ENCODE measurements at places on chromosomes 4 and X.

- no peak for DNase-seq
Observed at GRCh38 chrX:141405853-141406492, 163.7 kb upstream of the SPANXC start.

GRCh38 chr4:36551697-36552214 lies 270.3 kb downstream of the DTHD1 start:
- no peak for DNase-seq

DNA sequence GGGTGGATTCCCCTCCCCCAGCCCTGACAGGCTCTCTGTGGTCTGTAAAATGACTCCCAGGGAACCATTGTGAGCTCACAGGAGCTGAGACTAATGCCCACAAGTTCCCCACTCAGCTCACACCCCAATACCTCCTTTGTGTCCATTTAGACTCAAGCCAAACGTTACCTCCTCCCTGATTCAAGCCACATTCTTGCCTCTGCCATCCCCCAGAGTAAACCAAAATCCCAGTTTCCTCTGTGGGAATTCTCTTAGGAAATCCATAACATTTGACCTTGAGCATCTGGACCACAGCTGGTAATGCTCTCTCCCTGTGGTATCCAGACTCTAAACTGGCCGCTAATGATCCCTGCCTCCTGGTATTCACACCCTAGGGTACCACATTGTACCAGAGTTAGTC lies 26.3 kb upstream of the KDM5C start:
- DNase-seq = no peak

DNA sequence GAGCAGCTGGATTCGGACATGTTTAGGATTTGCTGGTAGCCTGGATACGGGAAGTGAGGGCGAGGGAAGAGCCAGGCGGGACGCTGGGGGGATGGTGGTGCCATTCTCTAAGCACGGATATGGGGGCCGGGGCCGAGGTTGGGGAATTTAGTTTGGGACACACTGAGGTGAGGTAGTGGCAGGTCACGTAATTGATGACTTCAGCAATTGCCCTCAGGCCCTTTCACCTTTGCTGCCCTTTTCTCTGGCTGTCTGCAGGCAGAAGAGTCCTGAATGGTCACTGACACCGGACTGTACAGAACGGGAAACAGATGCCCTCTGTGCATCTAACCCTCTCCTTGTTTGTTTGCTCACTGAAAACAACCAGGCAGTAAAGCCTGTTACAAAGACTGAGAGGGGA lies 16.9 kb upstream of the HMGB3 start:
- no peak for DNase-seq

DNA sequence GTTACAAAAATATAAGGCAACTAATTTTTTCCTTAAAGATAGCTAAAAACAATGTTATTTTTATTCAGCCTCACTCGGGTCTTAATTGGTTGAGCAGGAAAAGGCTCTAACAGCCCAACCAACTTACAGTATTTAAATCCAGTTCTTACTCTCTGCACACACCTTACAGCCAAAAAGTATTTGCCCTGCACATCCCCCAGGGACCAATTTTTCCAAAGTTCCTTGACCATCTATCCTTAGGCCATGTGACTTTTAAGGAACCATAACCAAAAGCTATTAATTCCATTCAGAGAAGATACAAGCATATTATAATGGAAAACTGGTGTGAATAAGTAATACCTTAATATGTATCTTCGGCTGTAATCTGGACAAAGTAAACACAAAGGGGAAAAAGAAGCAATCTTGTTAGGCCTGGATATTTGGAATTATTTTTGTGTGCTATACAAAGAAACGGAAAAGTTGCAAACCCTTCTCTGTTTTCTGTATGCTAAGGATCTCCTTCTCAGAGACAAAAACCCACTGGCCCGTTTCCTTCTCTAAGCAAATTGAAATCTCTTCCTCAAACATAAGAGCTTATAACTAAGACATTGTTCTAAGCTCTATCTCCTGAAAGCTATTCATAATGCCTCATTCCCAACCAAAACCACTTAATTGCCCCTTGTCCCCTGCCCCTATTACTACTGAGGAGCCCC lies 1.0 kb upstream of the THAP9 start:
- DNase-seq = no peak

DNA sequence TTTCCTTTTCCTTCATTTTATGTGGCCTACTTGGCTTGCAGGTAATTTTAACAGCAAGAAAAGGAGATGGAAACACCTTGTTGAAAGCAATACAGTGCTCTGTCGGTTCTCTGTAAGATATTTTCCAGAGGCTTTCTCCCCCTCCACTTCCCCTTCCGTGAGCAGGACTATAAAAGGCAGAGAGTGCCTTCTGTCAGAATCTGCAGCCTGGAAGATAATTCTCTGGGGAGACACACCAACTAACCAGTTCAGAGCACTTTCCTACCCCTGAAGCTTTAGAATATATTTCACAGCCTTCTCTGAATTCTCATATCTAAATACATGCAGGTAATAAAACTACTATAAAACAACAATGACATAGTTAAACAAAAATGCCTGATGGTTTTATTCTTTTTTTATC lies 141.1 kb downstream of the IDS start:
- no peak for DNase-seq

DNA sequence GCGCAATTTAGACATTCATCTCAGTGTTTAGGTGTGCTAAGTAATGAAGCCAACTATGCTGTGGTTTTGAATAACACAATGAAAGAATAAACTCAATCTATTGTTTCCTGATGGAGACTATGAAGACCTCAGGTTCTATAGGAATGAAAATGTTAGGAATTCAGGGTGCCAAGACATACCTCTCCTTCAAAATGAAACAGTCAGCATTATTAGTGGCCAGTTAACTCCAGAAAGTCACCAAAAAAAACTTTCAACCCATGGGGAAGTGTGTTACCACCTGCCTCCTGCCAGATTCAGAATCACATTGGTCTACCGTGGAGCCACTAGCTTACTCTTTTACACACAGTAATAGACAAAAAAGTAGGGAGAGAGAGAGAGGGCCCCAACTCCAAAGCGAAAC lies 352.9 kb downstream of the GABRG1 start:
- DNase-seq = no peak

DNA sequence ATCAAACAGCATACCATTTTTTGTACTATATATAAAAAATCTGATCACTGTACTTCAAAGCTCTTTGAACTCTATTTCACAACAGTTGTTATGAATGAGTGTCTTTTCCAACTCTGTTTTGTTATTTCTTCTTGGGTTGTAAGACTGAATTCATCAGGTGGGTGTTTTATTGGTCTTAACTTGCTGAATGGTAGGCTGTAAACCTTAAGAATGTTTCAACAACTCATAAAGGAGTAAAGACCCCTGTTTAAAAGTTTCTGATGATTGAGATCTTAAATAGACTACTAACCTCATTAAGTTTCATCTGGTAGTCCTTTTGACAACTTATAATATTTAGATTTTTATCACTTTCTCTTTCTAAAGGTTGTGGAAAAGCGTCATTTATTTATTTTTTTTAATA lies 18.4 kb upstream of the STAG2 start:
- no peak for DNase-seq

DNA sequence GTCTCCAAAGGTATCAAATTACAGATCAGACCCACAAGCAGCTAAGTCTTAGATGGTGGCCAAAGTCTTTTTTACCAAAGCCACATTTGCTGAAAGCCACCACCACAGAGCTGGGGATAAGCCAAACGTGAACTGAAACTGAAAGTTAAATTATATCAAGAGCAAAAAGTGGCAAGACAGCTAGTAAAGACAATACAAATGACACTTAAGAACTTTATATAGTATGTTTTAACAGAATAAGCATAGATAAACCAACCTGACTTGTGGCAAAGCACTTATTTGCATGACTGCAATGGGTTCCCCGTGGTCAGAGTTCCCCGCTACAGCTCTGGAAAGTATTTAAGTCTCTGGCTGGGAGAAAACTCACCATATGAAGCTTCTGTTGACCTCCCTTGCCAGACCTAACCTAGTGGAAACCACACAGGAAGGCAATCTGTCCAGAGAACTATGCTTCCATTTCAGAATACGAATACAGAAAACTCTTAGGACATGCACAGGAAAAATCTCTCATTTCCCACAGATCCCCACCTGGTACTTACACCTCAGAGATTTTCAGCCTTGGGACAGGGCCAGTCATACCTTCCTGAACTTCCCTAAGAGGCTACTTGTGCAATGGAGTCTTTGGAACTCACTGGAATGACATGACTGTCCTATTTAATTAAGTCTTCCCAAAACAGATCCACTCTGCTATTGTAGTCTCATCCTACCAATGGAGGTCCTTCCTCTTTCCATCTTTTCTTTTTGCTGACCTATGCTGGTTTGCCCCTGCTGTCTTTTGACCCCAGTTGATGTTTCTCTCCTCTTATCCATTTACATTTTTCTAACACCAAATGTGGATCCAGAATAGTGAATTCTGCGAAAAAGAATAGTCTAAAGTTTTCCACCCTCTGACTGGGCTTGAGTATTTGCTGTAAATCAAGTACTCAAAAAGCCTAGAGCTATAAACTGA lies 225.1 kb downstream of the NR3C2 start:
- DNase-seq = no peak

DNA sequence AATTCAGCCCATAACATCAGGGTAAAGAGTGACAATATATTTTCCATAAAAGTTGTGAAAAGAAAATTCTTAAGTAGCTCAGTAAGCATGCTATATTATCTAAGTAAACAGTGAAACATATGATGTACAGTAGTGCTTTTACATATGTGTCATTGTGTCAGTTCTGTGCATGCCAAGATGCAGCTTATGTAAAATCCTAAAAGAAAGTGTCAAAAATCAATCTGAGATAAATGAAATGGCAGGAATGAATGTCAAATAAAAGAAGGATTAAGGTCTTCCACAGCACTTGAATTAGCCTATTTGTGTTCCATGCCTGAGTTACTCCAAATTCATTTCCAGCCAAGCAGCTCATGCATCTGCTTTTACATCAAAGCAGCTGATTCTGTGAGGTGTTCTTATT lies 452.7 kb upstream of the HS3ST1 start:
- DNase-seq = no peak

DNA sequence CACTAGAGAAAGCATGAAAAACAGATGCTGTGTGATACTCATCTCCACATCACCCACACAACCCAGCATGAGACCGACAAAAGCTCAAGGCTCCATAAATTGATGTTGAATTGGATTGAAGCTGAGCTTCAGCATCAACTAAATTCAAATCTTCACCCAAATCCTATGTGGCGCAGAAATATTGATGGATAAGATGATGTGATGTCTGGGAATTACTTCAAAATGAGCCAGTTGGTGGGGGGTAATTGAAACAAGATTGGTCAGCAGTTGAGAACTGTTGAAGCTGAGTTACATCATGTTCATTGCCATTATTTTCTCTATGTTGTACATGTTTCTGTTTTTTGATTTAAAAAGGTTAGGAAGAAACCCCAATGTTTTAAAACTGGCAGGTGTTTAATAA lies 166.5 kb upstream of the STS start:
- no peak for DNase-seq

- DNase-seq = no peak
Observed at GRCh38 chrX:56233682-56234081, 1.5 kb downstream of the KLF8 start.

DNA sequence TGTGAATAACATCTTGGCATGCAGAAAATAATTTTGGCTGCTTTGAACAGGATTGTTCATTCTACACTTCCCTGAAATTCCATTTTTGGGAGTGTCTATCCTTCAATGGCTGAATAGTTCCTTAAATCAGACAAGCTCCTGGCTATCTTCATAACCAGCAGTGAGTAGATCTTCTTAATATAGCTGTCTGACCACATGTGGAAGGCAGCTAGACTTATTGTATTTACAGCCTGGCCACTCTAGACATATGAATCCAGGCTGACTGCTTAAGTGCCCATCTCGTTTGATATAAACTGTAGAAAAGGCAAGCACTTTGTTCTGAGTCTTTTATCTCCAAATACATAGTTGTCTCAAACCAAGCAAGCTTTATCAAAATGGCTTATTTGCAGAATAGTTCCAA lies 40.0 kb downstream of the PWWP3B start:
- no peak for DNase-seq

GRCh38 chr4:165992283-165992682 lies 119.2 kb downstream of the TLL1 start:
- DNase-seq = no peak

GRCh38 chr4:48779095-48779997 lies 733 bp downstream of the FRYL start:
- peak; percentile 78 for DNase-seq

- no peak for DNase-seq
Observed at GRCh38 chr4:34891892-34892291, 1352.4 kb downstream of the ARAP2 start.

GRCh38 chr4:7266525-7267292 lies 74.4 kb downstream of the SORCS2 start:
- no peak for DNase-seq

Data from CD4-positive, alpha-beta T cell treated with Interleukin-1 beta for 1 hour (primary cell).